Mesothelial cell of epicardium (in vitro differentiated cells): ENCODE measurements at places on chromosomes 5 and 9. TPM values are rescaled to one million over a fixed set of nuclear protein-coding genes. Genes with fewer than 3 reads are reported as not detected.

- no peak for DNase-seq
Measured at GRCh38 chr9:85943757-85944430, 2.9 kb downstream of the NAA35 start.

The RETREG1 gene
- 7.8 to 9.2 TPM (median 8.3 TPM) in 3 replicates for total RNA-seq

The PDLIM4 gene
- 48.8 to 50.7 TPM (median 50.1 TPM) in 3 replicates for total RNA-seq

DNA sequence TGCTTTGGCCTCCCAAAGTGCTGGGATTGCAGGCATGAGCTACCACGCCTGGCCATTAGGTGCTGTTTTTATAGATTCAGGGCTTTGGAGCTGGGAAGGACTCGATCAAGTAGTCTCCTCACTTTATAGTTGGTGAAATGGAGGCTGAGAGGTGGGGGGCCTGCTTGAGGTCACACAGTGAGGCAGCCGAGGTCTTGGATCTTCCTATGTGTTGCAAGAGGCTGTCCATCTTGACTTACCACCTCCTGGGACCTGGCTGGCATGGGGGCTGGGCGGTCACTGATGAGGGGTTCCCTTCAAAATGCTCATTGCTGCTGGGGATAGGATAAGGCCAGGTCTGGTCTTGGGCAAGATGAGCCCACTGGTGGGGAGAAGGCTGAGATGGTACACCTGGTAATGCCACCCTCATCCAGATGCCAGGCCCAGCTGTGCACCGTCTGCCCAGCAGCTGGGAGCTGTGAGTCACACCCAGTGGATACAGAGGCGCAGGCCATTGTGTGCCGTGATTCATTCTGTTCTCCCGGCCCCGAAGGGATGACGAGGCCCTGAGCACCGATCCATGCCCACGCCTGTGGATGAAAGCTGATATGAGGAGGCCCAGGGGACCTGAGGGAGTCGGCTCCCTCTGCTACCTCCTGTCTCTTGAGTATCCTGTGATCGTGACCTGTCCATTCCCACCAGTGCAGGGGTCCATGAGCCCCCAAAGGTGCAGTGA is 10.5 kb upstream of the NDST1 start:
- no peak for DNase-seq

The C5orf52 gene
- not detected in 3 replicates for total RNA-seq

GRCh38 chr5:32339878-32340277 is 27.1 kb upstream of the MTMR12 start:
- no peak for DNase-seq

The PHYHD1 gene
- total RNA-seq, result 22.2 to 25.4 TPM (median 24.3 TPM) in 3 replicates

The PCDHGA4 gene
- total RNA-seq, result 0.86 to 1.2 TPM (median 1.1 TPM) in 3 replicates

- DNase-seq, result no peak
Measured at GRCh38 chr5:164809821-164810220, 1304.4 kb downstream of the MAT2B start.

The HTR1A gene
- 0.13 TPM in 1 of 3 replicates, not detected in the others for total RNA-seq

DNA sequence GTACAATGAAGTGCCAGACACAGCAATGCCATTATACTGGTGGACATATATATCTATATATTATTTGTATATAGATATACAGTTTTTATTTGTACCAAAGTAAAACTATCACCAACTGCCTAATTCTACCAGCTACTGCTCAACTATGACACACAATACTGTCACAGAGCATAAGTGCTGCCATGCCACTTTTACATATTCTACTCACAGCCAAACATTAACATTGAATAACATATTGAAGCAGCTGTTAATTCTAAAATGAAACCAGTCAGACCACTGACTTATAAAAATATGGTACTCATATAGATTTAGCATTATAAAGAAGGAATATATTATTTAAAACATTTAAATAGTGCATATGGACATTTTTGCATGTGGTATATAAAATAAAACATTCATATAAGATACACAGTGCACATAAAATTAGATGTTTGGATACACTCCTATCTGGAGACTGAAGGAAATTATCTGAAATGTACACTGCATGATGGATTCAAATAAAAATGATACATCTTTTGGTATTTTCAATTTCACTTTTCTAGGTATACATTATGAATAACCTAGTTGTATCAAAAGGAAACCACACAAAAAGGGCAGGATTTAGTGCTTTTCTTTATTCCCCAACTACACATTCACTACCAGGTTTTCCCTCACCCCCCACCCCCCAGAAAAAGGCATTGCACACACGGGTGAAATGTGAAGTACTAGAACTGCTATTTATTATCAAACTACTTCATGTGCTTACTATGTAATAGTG is 48.9 kb downstream of the PKD2L2 start:
- DNase-seq, result no peak

The NUTM2G gene
- total RNA-seq, result 0.16 to 0.20 TPM in 2 of 3 replicates, not detected in the other
